Effector memory CD4-positive, alpha-beta T cell (primary cell): ENCODE measurements at places on chromosomes 12 and 14.

- DNase-seq: no peak
Measured at GRCh38 chr12:116389990-116390389, 112.5 kb upstream of the MED13L start.

DNA sequence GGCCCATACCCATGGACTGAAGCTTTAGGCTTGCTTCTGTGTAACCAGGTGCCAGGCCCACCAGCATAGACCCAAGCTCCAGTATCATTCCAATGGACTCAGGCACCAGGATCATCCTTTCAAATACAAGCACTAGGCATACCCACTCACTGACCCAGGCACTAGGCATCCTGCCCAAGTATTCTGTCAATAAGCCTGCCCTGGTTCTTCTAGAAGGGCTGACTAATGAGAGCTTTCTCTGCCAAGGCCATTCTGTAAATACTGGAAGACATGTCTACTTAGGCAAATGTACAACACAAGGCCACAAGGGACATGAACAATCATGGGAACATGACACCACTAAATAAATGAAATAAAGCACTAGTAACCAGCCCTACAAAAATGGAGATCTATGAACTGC is 352.2 kb downstream of the FSCB start:
- no peak for DNase-seq

- DNase-seq: no peak
Measured at GRCh38 chr14:24984846-24985589, 64.9 kb downstream of the STXBP6 start.

DNA sequence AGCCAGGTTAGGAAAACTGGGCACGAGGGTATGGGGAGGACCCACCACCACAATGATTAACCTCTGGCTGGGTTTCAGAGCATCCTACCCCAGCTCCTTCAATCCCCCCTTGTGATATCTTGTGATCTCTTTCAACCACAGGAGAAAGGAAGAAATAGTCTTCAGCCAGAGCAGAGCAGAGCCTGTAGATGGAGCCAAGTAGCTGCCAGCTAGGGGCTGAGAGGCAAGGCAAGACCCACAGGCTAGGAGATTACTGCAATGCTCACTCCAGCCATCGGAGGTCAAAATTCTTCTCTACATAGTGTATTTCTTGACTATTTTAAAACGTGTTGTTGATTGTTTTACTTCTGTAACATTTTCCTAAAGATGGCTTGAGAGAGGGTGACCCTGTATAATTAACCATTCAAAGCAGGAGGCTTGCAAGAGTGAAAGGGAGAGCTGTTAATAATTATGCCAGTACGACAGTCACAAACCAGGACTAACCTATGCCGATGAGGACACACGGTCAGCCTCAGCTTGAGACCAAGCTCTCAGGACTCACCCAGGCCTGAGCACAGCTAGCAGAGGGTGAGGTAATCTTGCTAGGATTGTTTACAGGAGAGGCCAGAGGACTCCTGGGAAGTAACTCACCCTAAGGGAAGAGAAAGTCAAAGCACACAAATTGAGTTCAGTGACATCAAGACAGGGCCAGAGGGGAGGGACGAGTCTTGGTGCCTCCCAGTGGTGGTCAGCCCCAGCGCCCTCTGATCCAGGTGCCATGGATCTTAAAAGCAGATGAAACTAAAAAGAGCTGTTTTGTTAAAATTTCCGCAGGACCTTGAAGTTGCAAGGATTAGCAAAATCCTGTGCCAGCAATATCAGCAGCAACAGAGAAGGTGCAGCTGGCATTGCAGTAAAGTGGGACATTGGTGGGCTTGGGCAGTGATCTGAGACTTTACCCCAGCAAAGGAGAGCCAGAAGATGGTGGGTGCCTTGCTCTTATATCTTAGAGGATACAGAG is 29.8 kb upstream of the CDKN3 start:
- DNase-seq: peak; percentile 4

DNA sequence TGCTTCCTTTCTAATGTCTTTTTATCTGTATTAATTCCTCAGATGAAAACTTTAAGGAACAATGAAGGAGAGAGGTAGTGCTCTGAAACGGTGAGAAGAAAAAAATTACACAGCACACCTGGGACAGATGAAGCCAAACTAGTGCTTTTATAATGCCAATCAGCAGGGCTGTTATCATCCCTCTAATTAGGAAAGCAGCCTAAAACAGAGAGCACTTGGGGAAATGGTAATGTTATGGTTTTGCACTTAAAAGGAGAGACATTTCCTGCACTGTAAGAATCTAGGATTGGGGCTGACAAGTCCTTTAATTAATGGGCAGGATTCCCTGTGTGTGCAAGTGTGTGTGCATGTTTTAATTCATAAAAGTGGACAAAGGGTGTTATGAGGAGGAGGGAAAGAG is 4.8 kb upstream of the LMO3 start:
- no peak for DNase-seq

DNA sequence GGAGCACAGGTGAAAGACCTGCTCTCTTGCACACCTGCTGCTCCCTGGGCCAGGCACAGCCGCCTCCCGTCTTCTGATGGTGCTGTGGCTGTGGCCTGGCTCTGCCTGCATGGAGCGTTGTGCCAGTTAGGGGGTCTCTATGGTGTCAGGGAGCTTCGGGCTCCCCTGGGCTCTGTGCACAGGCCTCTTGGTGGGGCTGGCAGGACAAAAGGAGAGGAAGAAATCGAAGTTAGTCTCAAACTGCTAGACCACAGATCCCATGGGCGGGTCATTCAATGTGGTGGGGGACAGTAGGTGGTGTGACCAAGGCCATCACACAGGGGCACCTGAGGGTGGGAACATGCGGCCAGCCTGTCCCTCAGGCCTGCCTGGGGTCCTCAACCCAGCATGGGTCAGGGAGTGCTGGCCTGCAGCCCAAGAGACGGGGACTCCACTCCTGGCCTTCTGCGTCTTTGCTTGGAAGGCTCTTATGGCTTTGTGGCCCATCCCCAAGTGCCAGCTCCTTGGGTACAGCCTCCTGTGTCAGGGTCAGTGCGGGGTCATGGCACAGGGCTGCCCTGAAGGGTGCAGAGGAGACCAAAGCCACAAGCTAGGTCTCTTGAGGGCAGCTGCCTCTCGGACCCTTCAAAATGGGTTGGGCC is 84.1 kb downstream of the KIF26A start:
- no peak for DNase-seq

- DNase-seq: no peak
Measured at GRCh38 chr12:65882486-65882885, 58.2 kb downstream of the HMGA2 start.

GRCh38 chr12:29176941-29177340 is 27.9 kb downstream of the FAR2 start:
- no peak for DNase-seq

DNA sequence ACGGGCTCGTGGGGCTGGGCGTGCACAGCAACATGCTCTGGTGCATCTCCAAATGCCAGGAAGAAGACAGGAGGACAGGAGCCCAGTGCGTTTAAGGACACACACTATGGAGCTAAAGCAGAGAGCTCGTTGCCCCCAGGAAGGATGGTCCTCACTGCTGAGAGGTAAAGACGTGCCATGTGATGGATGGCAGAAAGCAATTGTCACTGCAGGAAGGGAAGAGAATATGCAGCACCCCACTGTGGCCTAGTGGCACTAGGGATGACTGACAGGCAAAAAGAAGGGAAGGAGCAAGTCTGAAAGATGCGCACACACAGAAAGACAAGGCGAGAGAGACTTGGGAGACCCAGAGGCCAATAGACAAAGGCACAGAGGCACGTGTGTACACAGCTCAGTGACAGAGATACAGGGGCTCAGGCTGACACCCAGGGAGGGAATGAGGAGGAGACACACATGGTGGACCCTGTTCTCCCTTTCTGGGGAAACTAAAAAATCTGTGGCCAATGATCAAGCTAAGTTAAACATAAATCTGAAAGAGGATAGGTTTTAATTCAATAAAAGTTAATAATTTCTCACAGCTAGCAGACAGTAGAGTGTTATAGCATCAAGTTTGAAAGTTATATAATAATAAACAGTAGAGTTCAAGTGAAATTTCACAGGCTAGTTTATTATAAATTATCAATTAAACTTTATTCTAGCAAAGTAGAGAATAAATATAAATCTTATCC is 78.8 kb downstream of the CRACR2A start:
- DNase-seq: no peak

- DNase-seq: no peak
Measured at GRCh38 chr14:53840444-53840843, 116.2 kb downstream of the BMP4 start.

DNA sequence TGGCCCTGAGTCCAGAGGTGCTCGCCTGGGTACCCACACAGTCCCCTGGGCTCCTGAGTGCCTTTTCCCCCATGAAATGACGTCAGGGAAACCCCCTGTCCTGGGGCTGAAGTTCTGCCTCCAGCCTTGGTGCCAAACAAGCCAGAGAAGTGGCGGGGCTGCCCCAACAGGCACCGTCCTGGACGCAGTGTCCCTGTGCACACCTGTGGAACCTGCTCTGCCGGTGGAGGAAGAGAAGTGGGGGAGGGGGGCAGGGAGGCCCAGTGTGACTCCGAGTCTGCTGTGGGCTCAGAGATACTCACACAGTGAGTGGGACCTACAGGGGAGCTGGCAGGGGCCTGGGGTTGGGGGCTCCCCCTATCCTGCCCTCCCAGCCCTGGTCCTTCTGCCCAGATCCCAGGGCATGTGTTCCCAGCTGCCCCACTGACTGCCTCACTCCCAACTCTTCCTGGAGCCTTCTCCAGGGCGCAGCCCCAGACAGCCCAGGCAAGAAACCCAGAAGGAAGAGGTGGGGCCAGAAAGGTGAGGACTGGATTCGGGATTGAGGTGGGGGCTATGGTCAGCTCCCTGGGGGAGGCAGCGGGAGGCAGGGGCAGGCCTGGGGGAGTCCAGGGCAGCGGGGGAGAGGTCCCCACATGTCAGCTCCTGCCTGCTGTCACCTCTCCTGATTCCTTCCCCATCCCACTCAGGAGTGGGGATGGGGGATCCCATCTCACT is 24.7 kb downstream of the CCDC85C start:
- no peak for DNase-seq

GRCh38 chr12:22250762-22251161 is 83.7 kb downstream of the ST8SIA1 start:
- no peak for DNase-seq

GRCh38 chr12:50419112-50419909 is 18.6 kb downstream of the LARP4 start:
- DNase-seq: no peak

GRCh38 chr12:102374190-102374589 is 106.2 kb downstream of the IGF1 start:
- DNase-seq: no peak

- DNase-seq: no peak
Measured at GRCh38 chr12:92192360-92192759, 46.7 kb upstream of the BTG1 start.

- no peak for DNase-seq
Measured at GRCh38 chr12:14619741-14620501, 52.2 kb upstream of the PLBD1 start.

GRCh38 chr14:79036441-79036840 is 866.3 kb downstream of the NRXN3 start:
- DNase-seq: no peak
